ENCODE measurements at places on chromosomes 5 and 9.

GRCh38 chr5:1004461-1005248, 3.9 kb upstream of the NKD2 start:
- DNase-seq = peak; percentile 18

DNA sequence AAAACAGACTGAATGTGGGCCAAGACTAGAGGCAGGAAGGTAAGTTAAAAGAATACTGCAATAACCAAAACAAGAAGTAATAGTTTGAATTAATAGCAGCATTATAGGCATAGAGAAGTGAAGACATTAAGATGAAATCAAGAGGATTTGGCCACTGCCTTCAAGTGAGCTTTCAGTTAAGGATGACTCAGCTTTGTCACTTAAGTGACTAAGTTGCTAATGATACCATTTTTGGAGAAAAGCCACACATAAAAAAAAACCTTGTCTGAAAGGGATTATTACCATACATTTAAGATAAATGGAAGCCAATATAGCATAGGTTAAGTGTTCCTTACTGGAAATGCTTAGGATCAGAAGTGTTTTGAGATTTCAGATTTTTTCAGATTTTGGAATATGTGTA, 57.0 kb downstream of the ECPAS start:
- no peak for DNase-seq

DNA sequence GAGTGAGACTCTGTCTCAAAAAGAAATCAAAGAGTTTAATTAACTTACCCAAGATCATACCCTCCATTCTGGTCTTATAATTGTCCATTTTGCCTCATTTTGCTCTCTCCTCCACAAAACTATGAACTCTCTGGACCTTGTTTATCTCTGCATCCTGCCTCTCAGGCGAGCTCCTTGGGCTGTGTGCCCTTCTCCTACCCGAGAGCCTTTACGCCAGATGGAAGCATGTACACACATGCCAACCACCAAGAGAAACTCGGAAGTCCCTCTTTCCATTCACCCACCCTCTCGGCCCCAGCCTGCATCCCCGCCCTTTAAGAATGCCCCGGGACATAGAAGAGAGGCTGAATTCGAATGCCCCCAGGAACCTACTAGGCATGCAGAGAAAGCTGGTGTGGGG, 25.9 kb downstream of the CPLX2 start:
- DNase-seq = no peak

- DNase-seq = no peak
These were observed 126.9 kb downstream of the PAPPA start for GRCh38 chr9:116280529-116280928.

- no peak for DNase-seq
These were observed 21.6 kb downstream of the ANKS6 start for GRCh38 chr9:98774746-98775145.

DNA sequence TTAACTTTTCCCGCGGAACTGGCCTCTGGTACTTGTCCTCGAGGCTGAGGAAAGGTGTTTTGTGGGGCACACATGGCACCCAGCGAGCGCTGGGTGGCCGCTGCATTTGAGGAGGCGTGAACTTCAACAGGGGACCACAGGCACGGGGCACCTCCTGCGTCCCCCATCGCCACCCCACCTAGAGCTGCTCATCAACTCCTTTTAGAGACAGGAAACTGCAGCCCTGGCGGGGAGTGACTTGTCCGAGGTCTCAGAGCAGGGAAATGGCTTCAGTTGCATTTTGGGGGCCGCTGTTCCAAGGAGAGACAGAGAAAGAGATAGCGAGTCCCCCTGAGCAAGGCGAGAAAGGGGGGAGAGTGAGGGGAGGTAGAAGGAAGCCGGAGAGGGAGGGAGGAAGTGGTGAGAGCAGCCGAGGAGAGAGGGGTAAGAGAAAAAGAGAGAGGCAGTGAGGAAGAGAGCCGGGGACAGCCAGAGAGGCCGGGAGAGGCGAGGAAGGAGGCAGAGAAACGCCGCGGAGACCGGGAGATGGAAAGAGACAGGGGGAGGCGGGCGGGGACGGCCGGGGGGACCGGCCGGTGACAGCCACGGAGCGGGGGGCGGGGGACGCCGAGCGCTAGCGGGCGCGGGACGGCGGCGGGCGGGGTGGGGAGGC, 12.5 kb upstream of the LHX2 start:
- DNase-seq = no peak

DNA sequence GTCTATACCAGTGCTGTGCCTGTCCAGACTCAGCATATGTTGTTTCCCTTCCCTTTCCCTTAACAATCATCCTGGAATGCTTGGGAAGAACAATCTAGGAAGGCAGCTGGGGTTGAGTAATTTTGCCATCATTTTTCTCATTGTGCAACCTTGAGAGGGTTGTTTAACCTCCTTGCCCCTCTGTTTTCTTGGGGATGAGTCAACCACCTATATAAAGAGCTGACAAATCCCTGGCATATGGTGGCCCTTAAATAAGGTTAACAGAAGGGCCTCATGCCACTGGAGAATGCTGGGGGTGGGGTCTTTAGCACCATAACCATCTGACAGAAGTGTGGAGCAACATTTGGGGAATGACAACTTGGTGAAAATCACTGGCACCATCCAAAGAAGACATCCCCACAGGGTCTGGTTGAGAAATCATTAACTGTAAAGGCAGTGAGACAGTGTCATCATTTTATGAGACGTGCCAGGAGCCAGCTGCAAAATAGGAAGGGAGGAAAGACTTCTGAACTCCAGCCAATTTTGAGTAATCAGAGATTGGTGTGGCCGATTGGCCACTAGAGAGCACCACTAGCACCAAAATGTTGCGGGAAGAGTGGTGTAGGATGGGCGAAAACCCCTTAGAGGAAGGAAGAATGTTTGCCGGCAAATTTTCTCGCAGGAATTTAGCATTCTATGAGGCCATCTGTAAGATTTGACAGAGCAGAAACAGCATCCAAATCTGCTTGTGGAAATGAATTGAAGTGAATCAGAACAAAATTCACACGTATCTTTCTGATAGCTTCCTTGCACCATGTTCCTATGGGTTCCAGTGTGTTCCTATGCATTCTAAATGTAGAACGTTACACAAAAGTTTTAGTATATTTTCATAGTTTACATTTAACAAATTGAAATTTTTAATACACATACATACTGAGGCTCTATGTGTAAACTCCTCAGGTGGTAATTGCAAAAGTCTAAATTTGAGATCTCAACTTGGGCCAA, 113.8 kb downstream of the MSX2 start:
- peak; percentile 16 for DNase-seq

- DNase-seq = no peak
These were observed 167.9 kb upstream of the GLRA1 start for GRCh38 chr5:152092580-152092979.

DNA sequence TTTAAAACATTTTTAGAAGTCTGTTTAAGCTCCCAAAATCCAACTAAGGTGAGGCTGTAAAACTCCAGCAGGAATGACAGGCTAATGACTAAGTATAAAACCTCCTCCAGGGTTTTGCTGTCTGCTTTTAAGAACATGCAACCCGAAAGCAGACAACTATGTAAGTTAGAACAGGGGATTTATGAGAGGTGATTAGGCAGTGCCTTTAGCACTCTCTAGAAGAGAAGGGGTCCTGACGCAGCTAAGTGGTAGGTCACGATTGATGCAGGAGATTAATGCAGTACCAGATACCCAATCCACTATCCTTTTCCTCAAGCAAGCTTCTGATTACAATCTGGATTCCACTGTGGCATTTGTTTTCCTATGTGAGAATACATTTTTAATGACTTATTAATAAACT, 25.9 kb downstream of the HOMER1 start:
- DNase-seq = no peak

- DNase-seq = no peak
These were observed 452.3 kb downstream of the ZSWIM6 start for GRCh38 chr5:61784341-61784740.

- no peak for DNase-seq
These were observed 28.0 kb downstream of the NLN start for GRCh38 chr5:65749956-65750355.

DNA sequence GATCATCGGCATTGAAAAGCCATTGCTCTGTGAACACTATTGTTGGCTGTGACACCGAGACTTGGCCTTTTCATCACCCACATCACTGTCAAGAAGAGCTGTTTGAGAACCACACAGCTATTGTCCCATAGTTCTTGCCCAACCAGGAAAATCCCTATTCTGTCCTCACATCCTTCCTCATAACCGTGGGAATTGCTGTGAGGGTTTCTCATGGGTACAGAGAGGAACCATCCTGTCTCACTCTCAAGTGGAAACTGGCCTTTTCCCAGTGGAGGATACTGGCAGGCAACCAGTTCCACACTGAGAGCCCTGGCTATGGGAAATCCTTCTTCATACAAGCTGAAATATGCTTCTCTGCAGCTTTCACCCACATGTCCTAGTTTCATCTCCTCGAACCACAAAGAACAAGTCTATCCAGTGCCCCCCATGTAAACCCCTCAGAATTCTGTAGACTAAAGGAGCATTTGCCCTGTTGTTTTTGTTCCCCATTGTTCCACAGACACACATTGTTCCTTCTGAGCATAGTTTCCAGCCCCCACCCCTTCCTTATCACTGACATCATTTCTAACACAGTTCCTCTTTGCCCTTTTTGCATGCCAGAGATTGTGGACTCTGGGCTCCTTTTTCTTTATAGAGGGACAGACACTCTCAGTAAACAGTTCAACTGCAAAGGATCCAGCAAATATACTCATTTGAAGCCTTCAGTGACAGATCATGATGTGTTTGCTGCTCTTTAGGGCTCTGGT, 57.8 kb upstream of the C5orf46 start:
- DNase-seq = no peak

- no peak for DNase-seq
These were observed 197.9 kb upstream of the ADAMTS16 start for GRCh38 chr5:4941957-4942830.

GRCh38 chr9:110317911-110318310, 19.8 kb downstream of the TXNDC8 start:
- DNase-seq = no peak

GRCh38 chr9:101469026-101469425, 33.5 kb upstream of the ALDOB start:
- no peak for DNase-seq

GRCh38 chr5:86546044-86546443, 71.7 kb upstream of the COX7C start:
- no peak for DNase-seq

GRCh38 chr5:135218486-135218755, 180.6 kb downstream of the MACROH2A1 start:
- no peak for DNase-seq

All from NCI-H774 (cell line).